HEK293T (cell line): ENCODE measurements at places on chromosomes 5 and 9.
A peak's percentile ranks its signal among the peaks of the same experiment; 100 is the strongest.

DNA sequence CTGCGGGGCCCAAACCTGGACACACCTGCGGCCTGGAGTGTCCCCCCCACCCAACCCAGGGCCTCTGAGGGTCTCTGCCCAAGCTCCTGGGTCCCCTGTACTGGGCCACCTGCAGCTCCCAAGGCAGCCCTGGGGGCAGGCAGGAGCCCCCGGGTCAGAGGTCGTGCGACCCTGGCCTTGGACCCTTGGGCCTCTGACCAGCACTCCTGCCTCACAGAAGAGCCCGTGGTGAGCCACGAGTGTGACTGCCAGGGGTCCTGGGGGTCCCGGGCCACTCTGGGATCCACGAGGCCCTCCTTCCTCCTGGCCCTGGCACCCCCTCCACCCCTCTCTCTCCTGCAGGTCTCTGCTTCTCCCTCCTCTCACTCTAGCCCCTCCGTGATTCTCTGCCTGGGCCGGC lies 5.0 kb upstream of the PTGDS start:
- no peak for DNase-seq

DNA sequence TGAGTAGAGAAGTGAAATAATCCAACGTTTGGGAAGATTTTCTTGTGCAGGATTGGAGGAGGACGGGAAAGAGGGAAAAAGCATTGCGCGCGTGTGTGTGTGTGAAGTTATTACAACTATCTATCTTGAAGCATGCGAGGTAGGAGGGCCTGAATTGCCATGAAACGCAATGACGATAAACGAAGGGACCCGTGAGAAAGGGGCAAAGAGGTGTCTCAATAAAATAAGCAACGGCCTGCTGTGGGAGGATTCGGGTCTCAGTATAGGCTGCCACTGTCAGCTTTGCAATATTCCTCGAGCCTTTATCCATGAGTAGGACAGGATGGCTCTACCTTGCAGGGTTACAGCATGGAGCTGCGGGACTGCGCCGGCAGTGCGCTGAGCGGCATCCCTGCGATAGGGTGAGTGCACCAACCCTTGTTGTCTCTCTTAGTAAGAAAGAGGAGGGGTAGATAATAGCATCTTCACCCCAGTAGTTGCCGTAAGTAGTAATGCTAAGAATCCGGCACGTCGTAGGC lies 631 bp upstream of the RCL1 start:
- peak; percentile 17 for DNase-seq

GRCh38 chr9:138118601-138119071 lies 241.1 kb downstream of the CACNA1B start:
- no peak for DNase-seq

DNA sequence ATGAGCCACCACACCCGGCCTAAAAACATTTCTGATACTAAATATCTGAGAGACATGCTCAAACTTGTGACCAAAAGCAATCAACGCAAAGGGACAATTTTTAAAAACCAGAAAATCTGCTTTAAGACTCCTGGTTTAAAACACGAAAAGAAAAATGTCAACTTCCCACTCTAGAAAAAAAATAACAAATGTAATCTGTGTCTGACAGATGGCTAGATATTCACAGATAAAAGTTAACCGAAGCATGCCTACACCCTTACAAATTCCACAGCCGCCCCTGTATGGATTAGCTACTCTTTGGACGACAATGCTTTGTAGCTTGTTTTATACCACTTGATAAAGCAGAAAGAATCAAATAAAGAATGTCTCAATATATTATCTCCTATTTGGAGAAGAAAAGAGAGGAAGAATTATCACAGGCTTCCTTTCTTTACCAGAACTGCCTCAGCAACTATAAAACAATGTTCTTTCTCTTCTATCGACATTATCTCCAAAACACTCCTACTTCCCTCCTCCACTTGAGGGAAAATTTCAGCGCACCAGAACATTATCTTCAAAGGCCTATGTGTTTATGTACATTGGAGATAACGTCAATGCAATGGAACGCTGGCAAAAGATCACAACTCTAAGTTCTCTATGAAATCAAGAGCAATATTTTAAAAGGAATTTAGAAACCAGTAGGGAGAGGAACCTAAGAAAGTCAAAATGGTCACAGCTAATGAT lies 26.2 kb downstream of the CEMIP2 start:
- peak; percentile 18 for DNase-seq

DNA sequence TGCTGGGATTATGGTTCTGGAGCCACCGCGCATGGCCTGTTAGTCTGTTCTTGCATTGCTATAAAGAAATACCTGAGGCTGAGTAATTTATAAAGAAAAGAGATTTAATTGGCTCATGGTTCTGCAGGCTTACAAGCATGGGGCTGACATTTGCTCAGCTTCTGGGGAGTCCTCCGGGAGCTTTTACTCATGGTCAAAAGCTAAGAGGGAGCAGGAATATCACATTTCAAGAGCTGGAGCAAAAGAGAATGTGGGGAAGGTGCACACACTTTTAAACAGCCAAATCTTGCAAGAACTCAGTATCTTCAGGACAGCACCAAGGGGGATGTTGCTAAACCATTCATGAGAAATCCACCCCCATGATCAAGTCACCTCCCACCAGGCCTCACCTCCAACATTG lies 12.1 kb downstream of the JAK2 start:
- DNase-seq = no peak

- no peak for DNase-seq
These were observed 59.1 kb downstream of the GTF3C4 start for GRCh38 chr9:132729235-132729890.

- no peak for DNase-seq
These were observed 22.7 kb upstream of the CLK4 start for GRCh38 chr5:178649580-178649979.

DNA sequence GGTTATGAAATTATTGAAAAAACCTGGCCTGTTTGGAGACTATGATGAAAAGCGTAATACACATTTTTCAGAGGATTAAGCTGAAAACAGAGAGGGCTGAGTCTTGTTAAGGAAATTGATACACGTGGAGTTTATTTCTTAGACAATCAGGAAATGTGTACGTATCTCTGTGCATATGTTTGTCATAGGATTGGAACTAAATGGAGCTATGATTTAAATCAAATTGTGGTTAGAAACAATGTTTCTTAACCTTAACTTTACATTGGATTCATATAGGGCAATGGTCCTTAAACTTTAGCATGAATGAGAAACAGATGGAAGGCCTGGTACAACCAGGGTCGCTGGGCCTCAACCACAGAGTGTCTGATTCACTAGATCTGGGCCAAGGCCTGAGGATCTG lies 451.6 kb downstream of the CDH18 start:
- no peak for DNase-seq

DNA sequence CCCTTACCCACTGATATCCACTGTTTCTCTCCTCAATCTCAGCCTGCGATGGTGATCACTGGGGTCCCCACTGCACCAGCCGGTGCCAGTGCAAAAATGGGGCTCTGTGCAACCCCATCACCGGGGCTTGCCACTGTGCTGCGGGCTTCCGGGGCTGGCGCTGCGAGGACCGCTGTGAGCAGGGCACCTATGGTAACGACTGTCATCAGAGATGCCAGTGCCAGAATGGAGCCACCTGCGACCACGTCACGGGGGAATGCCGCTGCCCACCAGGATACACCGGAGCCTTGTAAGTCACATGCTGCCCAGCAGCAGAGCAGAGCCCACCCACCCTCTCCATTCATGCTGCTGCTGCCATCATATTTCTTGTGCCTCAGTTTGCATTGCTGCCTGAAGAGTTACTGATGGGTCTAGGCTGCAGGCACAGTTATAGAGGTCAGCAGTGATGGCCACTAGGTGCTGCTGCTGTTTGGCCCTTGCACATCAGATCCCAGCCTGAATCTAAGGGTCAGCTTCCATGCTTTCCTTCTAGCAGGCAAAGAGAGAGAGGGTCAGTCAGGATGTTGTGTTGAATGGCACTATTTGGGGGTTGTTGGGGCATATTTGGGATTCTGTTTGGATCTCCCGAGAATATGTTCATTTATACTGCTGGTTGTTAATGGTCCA lies 106.0 kb downstream of the MEGF10 start:
- no peak for DNase-seq
